Activated CD4-positive, alpha-beta memory T cell treated with anti-CD3 and anti-CD28 coated beads for 36 hours (primary cell): ENCODE measurements at places on chromosomes 2 and 18.

- DNase-seq = no peak
Measured at GRCh38 chr2:155714983-155715382, 617.5 kb downstream of the NR4A2 start.

DNA sequence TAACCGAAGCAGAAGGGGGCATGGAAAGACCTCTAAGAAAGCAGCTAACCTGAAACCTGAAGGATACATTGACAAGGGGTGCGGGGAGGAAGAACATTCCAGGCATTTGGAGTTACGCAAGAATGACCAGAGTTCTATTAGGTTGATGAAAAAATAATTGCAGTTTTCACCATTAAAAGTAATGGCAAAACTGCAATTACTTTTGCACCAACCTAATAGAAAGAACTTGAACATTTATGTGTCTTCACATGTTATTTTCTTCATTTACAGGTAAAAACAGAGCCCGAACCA lies 110.5 kb downstream of the LYPD6B start:
- no peak for DNase-seq

- DNase-seq = no peak
Measured at GRCh38 chr2:88005776-88006175, 10.6 kb downstream of the RNU2-63P start.

DNA sequence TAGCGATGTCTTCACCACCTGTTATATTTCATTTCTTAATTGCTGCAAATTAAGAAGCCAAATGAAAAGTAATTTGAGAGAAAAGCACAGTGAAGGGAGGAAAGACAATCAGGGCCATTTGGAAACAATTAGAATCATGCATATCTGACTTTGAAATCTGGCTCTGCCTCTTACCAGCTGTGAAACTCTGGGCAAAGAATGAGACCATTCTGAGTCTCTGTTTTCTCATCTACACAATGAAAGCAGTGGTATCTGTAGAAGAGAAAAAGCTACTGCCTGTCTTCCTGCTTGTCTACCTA lies 334.5 kb upstream of the CYRIA start:
- no peak for DNase-seq

GRCh38 chr2:198615972-198616371 lies 811.6 kb downstream of the PLCL1 start:
- no peak for DNase-seq

GRCh38 chr2:174341995-174342685 lies 7.4 kb downstream of the SP9 start:
- DNase-seq = no peak

DNA sequence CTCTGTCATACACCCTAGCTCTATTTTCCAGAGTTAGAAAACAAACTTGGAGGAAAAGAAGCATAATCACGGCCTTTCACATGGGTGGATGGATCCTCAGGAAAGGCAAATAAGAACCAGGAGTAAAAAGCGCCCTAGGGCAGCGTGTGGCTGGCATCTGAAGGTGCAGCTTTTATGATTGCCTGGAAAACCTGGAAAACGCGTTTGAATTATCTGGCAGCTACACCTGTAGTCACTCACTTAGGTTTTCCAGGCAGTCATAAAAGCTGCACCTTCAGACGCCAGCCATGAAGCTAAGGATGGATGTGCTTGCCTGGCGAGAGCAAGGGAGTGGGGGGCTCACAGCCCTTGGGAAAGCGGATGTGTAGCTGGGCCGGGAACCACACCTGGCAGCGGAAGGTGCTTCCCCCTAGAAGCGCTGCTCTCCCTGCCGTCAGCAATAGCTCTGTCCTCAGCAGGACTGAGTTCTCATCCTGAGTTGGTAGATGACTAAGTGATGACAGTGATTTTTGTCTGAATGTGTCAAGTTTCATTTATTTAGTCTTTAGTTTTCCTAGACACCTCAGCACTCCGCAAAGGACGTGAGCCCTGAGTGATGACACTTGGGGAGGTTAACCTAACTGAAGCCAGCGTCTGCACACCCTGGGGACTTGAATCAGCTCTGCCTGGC lies 82.0 kb downstream of the DCDC2C start:
- no peak for DNase-seq

DNA sequence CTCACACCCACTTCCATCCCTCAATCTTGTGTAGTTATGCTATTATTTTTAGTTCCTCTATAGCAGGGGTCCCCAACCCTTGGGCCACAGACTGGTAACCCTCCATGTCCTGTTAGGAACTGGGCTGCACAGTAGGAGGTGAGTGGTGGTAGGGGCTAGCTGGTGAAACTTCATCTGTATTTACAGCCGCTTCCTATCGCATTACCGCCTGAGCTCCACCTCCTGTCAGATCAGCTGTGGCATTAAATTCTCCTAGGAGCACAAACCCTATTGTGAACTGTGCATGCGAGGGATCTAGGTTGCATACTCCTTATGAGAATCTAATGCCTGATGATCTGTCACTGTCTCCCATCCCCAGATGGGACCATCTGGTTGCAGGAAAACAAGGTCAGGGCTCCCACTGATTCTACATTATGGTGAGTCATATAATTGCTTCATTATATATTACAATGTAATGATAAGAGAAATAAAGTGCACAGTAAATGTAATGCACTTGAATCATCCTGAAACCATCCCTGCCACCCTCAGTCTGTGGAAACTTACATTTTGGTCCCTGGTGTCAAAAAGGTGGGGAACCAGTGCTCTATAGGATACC lies 1.6 kb upstream of the RAB11FIP5 start:
- no peak for DNase-seq

DNA sequence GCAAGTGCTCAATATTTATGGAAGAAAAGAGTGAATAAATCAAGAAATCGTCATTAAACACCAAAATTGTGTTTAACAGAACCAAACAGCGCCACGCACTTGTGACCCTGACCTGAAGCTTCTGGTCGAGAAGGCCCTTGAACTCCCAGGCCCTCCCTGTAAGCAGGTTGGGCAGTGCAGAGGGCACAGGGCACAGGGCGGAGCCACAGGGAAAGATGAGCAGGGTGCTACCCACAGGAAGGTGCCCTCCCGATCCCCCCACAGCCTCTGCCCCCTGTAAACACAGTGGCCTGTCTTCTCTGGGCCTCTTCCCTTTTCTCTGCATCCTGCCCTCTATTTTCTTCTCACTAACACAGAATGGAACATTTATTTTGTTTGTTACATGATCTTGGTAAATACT lies 16.9 kb upstream of the TUBB6 start:
- no peak for DNase-seq
